ENCODE measurements at places on chromosomes 4 and X.

GRCh38 chr4:152020073-152020472, 259.3 kb upstream of the GATB start:
- DNase-seq = no peak

- DNase-seq = no peak
Measured at GRCh38 chr4:153469031-153469430, 2.9 kb downstream of the TMEM131L start.

GRCh38 chr4:72471816-72472215, 97.2 kb downstream of the ADAMTS3 start:
- DNase-seq = no peak

DNA sequence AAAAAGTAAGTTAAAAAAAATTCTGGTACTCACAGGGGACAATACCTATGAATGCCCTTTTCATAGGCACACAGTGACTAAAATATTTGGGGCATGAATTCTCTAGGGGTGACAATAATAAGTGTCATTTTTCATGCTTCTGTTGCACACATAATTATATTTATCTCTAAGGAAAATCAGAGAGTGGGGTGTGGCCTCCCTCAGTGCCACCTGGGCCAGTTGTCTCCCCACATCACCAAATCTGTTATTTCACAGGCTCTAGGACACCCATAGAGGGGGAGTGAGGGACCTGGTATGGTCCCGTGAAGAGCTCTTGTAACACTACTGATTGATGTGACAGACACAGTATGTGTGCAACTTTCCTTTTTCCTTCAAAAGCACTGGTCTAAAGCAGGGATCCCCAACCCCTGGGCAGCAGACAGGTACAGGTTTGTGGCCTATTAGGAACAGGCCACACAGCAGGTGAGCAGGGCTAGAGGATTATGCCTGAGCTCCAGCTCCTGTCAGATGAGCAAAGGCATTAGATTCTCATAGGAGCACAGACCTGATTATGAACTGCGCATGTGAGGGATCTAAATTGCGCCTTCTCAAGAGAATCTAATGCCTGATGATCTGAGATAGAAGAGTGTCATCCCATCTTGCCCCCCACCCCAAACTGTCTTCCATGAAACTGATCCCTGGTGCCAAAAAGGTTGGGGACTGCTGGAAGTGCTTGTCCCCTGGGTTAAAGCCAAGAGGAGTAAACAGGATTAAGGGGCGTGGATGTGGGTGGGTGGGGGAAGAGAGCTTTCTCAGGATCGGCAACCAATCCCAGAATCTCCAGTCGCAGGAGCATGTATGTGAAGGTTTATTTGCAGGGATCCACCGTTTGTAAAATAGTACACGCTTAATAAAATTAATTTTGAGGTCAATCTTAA, 856 bp downstream of the SLC9B1 start:
- no peak for DNase-seq

- no peak for DNase-seq
Measured at GRCh38 chr4:178480105-178480504, 1037.9 kb upstream of the AGA start.

- DNase-seq = no peak
Measured at GRCh38 chrX:38045538-38046096, 39.3 kb downstream of the SYTL5 start.

- DNase-seq = no peak
Measured at GRCh38 chr4:10281996-10282395, 165.4 kb upstream of the WDR1 start.

DNA sequence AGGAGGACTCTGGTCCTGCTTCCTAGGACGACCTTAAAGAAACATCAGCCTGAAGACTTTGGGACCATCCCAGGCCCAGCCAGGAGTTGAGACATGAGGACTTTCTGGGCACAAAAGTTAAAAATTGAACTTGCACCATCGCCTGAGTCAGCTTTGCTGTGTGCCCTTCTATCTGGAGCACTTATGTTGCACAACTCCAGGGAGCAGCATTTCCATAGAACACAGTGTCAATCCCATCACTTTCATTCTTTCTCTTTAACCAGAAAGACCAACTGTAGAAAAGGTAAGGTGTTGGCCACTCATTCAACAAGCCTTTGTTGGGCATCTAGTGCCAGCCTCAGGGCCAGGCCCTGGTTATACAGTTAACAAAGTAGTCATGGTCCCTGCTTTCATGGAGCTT, 8.6 kb upstream of the CLDN24 start:
- DNase-seq = no peak

GRCh38 chr4:87624698-87625097, 16.4 kb downstream of the DSPP start:
- no peak for DNase-seq
